ENCODE measurements at places on chromosomes 1 and 21. TPM values are rescaled to one million over a fixed set of nuclear protein-coding genes. Genes with fewer than 3 reads are reported as not detected.

Gene C8B
- not detected for total RNA-seq

Gene TTC39A
- total RNA-seq, result 1.1 TPM

Gene ACTA1
- total RNA-seq, result not detected

Gene MXRA8
- not detected for total RNA-seq

Gene SDC3
- not detected for total RNA-seq

All from activated naive CD4-positive, alpha-beta T cell treated with anti-CD3 and anti-CD28 coated beads, Interleukin-2, amount 50 U/mL, for 72 hours (primary cell).